Immature natural killer cell (primary cell): ENCODE measurements at places on chromosomes 13 and 19. TPM values are rescaled to one million over a fixed set of nuclear protein-coding genes. Genes with fewer than 3 reads are reported as not detected.

DAZAP1 gene
- 4.3 TPM for polyA plus RNA-seq

KLHL1 gene
- not detected for polyA plus RNA-seq

CCDC169 gene
- not detected for polyA plus RNA-seq

CATSPERD gene
- polyA plus RNA-seq, result not detected

ZNF556 gene
- not detected for polyA plus RNA-seq

LCP1 gene
- polyA plus RNA-seq, result 2,262 TPM

NMRK2 gene
- polyA plus RNA-seq, result not detected

FXYD3 gene
- not detected for polyA plus RNA-seq

C19orf81 gene
- not detected for polyA plus RNA-seq

TSHZ3 gene
- 3.5 TPM for polyA plus RNA-seq

ICAM1 gene
- 9.9 TPM for polyA plus RNA-seq

HSD11B1L gene
- 2.5 TPM for polyA plus RNA-seq

RGL3 gene
- polyA plus RNA-seq, result not detected

CGB2 gene
- polyA plus RNA-seq, result not detected

- no peak overlapping the region for H3K27ac ChIP-seq
- no peak for DNase-seq
- H3K4me1 ChIP-seq, result peaks cover 38% of the 10 kb centered on the region
- peaks cover 23% of the 10 kb centered on the region for H3K36me3 ChIP-seq
- H3K27me3 ChIP-seq, result peaks cover 4% of the 10 kb centered on the region
Observed at GRCh38 chr13:48712141-48712540, 58.4 kb downstream of the CYSLTR2 start.

DNA sequence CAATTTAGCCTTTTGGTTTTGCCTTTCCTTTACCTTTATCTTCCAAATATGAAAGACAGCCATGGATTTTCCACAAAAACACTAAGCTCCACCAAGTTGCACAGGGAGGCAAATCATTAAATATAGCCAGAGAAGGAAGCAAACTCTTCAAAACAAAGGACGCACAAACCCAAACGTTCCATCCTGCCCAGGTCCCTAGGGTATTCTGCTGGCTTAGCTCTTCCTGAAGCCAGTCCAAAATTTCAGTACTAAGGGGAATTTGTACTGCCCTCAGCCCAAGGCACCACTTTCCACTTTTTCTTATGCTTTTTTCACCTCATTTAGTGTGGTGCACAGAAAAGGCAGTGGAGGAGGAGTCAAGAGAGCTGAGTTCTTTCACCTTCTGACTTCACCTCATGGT is 169.9 kb downstream of the FLT1 start:
- no peak overlapping the region for H3K27ac ChIP-seq
- H3K4me1 ChIP-seq, result no peaks in the 10 kb centered on the region
- no peaks in the 10 kb centered on the region for H3K36me3 ChIP-seq
- no peak overlapping the region for H3K4me3 ChIP-seq

- H3K4me1 ChIP-seq, result no peaks in the 10 kb centered on the region
- no peak overlapping the region for H3K27ac ChIP-seq
- H3K36me3 ChIP-seq, result no peaks in the 10 kb centered on the region
- no peak for DNase-seq
Observed at GRCh38 chr13:58666331-58666730, 1034.8 kb downstream of the PCDH17 start.

DNA sequence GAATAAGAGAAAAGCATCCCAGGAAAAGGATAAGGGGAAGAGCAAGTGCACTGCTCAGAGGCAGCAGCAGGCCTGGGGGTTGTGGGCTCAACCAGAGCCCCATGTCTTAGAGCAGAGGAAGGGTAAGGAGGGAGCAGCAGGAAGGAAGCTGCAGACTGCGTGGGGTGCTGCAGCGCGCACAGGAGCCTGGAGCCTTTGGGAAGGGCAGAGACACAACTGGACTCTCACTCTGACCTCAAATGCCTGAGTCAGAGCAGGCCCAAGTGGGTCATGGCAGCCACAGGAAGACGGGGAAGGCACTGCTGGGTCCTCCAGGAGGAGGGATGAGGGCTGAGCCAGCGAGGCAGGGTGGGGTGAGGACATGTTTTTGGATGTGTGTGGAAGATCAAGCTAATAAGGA is 31.6 kb downstream of the SIGLEC7 start:
- H3K4me3 ChIP-seq, result no peak overlapping the region
- H3K36me3 ChIP-seq, result peaks cover 9% of the 10 kb centered on the region
- H3K27ac ChIP-seq, result no peak overlapping the region

GRCh38 chr13:109941951-109942350 is 155.6 kb upstream of the IRS2 start:
- no peak overlapping the region for H3K4me3 ChIP-seq
- H3K36me3 ChIP-seq, result no peaks in the 10 kb centered on the region
- H3K27me3 ChIP-seq, result peaks cover 9% of the 10 kb centered on the region
- no peaks in the 10 kb centered on the region for H3K4me1 ChIP-seq

- no peaks in the 10 kb centered on the region for H3K4me1 ChIP-seq
- no peak overlapping the region for H3K4me3 ChIP-seq
Observed at GRCh38 chr19:44553478-44554171, 24.1 kb upstream of the CEACAM20 start.

GRCh38 chr19:954272-954671 is 28.4 kb downstream of the ARID3A start:
- DNase-seq, result no peak
- H3K36me3 ChIP-seq, result no peaks in the 10 kb centered on the region
- H3K27me3 ChIP-seq, result no peaks in the 10 kb centered on the region
- H3K4me3 ChIP-seq, result no peak overlapping the region

DNA sequence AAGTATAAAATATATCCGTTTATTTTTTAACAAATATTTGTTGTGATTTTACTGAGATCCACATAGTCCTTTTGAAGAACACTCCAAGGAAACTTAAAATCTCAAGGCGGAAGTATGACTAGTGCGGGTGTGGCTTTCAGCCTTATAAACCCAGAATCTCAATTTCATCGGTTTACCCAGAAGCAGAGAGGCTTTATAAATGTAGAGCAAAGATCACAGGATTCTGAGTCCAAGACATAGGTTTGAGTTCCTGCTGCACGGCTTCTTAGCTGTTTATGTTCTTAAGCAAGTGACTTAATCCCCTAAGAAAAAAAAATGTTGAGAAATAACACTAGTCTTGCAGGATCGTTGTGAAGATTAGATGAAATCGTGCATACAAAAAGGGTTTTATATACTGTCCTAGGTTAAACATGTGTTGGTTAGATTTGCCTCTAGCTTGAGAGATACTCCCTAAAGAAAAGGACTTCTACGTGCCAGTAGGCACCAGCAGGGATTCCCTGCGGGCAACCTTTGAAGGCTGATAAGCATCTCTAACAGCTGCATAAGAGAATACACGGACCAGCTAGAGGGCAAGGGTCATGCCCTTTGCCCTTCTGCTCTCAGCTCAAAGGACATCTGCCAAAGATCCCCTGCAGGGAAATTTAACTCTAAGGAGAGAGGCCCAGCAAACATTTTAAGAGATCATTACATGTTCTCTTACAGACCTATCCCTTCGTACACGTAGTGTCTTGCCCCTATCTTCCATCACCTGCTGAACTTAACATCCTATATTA is 130.4 kb upstream of the MIR17HG start:
- no peak overlapping the region for H3K4me3 ChIP-seq
- H3K36me3 ChIP-seq, result no peaks in the 10 kb centered on the region
- DNase-seq, result no peak
- H3K27me3 ChIP-seq, result peaks cover 1% of the 10 kb centered on the region

GRCh38 chr13:32059511-32059984 is 28.0 kb downstream of the FRY start:
- no peak overlapping the region for H3K27ac ChIP-seq
- H3K27me3 ChIP-seq, result no peaks in the 10 kb centered on the region
- no peak for DNase-seq
- no peak overlapping the region for H3K4me3 ChIP-seq

GRCh38 chr13:39111145-39111544 is 72.9 kb downstream of the NHLRC3 start:
- no peaks in the 10 kb centered on the region for H3K36me3 ChIP-seq
- H3K27ac ChIP-seq, result no peak overlapping the region
- H3K4me3 ChIP-seq, result no peak overlapping the region
- peaks cover 2% of the 10 kb centered on the region for H3K27me3 ChIP-seq

- H3K4me1 ChIP-seq, result no peaks in the 10 kb centered on the region
- H3K4me3 ChIP-seq, result no peak overlapping the region
- H3K27me3 ChIP-seq, result no peaks in the 10 kb centered on the region
- no peak overlapping the region for H3K27ac ChIP-seq
- H3K36me3 ChIP-seq, result no peaks in the 10 kb centered on the region
Observed at GRCh38 chr13:30429721-30430694, 7.7 kb downstream of the UBE2L5 start.

DNA sequence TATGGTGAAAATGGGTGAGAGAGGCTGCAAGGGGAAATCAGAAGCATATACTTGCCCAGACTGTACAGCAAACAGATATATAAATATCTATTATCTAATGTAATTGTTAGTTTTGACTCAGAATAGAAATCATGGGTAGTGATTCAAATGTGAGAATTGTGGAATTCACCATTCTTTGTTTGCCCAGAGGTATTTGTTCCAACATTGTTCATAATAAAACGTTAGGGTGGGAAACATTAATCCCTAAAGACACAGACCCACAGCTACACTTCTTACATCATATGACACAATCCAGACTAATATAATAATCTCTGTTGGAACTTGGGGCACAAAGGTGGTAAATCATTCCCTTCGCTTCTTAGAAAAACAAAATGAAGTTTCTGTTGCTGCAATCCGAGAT is 646.5 kb upstream of the SLITRK6 start:
- H3K27me3 ChIP-seq, result peaks cover 2% of the 10 kb centered on the region
- no peak overlapping the region for H3K27ac ChIP-seq
- H3K36me3 ChIP-seq, result no peaks in the 10 kb centered on the region
- no peak overlapping the region for H3K4me3 ChIP-seq
- DNase-seq, result no peak
- no peaks in the 10 kb centered on the region for H3K4me1 ChIP-seq

DNA sequence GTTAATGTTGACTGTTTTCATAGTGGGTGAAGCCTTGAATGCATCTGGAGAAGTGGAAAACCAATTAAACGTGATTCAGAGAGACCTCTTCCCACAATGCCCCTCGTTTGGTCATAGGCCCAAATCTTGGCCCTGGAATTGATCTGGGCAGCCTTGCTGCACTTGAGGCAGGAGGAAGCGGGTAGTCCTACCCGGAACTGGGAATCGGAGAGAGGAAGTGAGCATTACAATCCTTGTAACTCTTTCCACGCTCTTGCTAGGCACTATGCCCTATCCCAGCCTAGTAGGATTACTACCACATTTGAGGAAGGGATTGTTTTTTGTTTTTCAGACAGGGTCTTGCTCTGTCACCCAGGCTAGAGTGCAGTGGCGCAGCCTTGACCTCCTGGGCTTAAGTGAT is 3.6 kb downstream of the KCNK6 start:
- no peak overlapping the region for H3K27ac ChIP-seq
- peaks cover 18% of the 10 kb centered on the region for H3K4me1 ChIP-seq
- DNase-seq, result no peak
- peaks cover 2% of the 10 kb centered on the region for H3K27me3 ChIP-seq
- H3K4me3 ChIP-seq, result no peak overlapping the region
- H3K36me3 ChIP-seq, result peaks cover 5% of the 10 kb centered on the region

- H3K36me3 ChIP-seq, result no peaks in the 10 kb centered on the region
- H3K4me1 ChIP-seq, result no peaks in the 10 kb centered on the region
- H3K27me3 ChIP-seq, result no peaks in the 10 kb centered on the region
- H3K27ac ChIP-seq, result no peak overlapping the region
Observed at GRCh38 chr13:103931331-103931845, 865.2 kb upstream of the SLC10A2 start.

DNA sequence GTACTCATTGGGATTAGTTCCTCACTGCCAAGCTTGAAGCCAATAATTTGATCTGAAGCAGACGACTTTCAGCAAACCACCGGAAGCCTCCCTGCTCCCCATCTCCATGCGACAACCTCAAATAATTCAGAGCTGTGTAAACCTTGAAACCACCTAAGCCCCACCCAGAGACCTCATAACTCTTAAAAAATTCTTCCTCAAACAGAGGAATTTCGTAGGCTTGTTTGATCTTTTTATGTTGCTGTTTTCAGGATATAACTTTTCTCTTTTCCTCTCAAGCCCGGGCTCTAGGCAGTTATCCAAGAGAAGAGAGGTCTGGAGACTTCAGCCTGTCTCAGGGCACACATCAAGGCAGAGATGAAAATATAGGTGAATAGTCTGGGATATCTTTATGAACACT is 311.6 kb downstream of the KCNRG start:
- H3K27ac ChIP-seq, result no peak overlapping the region
- H3K27me3 ChIP-seq, result peaks cover 2% of the 10 kb centered on the region
- no peak for DNase-seq

DNA sequence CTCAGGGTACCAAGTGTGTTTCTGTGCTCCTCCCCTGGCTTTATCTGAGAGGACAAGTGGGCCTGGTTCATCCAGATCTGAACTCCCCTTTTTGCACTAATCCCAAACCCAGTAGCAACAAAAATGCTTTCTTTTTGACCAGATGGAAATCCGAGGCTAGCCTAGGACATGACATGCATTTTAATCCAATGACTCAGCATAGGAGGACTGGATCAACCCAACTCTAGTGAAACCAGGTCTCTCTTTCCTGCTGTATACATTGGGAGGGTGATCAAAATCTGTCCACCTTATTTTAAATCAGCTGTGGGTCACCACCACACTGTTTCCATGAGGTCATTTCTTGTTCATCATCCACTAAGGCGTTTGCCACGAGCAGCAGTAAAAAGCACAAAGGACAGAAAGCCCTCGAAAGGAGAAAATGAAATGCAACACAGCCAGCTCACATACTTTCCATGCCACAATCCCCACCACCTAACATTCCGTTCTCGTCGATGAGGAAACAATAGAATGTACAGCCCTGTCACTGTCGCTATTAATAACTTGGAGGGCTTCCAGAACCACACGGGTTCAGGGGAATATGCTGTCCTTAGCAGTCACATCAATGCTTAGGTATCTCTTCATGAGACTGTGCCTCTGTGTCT is 543.0 kb downstream of the IRS2 start:
- no peak for DNase-seq
- no peak overlapping the region for H3K4me3 ChIP-seq
- H3K27me3 ChIP-seq, result peaks cover 4% of the 10 kb centered on the region
- H3K36me3 ChIP-seq, result peaks cover under 1% of the 10 kb centered on the region

- H3K4me1 ChIP-seq, result peaks cover 6% of the 10 kb centered on the region
- no peaks in the 10 kb centered on the region for H3K36me3 ChIP-seq
- no peak overlapping the region for H3K27ac ChIP-seq
Observed at GRCh38 chr19:33777351-33777750, 19.3 kb upstream of the KCTD15 start.

GRCh38 chr19:48635966-48636858 is 967 bp downstream of the DBP start:
- peaks cover 5% of the 10 kb centered on the region for H3K36me3 ChIP-seq
- peaks cover 56% of the 10 kb centered on the region for H3K4me1 ChIP-seq
- H3K27me3 ChIP-seq, result peaks cover 24% of the 10 kb centered on the region
- no peak for DNase-seq
- peak overlapping the region; percentile 98 for H3K27ac ChIP-seq

DNA sequence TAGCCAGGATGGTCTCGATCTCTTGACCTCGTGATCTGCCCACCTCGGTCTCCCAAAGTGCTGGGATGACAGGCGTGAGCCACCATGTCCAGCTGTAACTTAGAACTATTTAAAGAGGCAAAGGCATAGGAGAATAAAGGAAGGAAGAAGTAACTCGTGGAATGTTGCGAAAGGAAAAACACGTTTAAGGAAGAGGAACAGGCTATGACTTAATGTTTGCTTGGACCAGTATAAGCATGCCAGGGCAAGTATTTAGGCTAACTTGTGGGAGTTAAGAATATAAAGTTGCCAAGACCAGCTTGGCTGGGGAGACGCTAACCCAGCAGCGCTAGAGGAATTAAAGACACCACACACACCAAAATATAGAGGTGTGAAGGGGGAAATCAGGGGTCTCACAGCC is 33.5 kb downstream of the ZNF844 start:
- no peak overlapping the region for H3K4me3 ChIP-seq
- peaks cover 4% of the 10 kb centered on the region for H3K27me3 ChIP-seq
- DNase-seq, result no peak
- H3K27ac ChIP-seq, result no peak overlapping the region
- peaks cover 3% of the 10 kb centered on the region for H3K36me3 ChIP-seq

GRCh38 chr13:33677215-33677614 is 140.7 kb upstream of the RFC3 start:
- no peaks in the 10 kb centered on the region for H3K27me3 ChIP-seq
- no peak overlapping the region for H3K4me3 ChIP-seq
- no peak overlapping the region for H3K27ac ChIP-seq
- no peak for DNase-seq
- no peaks in the 10 kb centered on the region for H3K36me3 ChIP-seq
